SHP77 treated with DMSO at 0.1 percent for 48 hours (cell line): ENCODE measurements at places on chromosomes 4 and X.

GRCh38 chrX:43328358-43328946 is 327.6 kb upstream of the MAOA start:
- DNase-seq: no peak

- no peak for DNase-seq
Observed at GRCh38 chr4:184099535-184099966, 118.1 kb downstream of the ENPP6 start.

DNA sequence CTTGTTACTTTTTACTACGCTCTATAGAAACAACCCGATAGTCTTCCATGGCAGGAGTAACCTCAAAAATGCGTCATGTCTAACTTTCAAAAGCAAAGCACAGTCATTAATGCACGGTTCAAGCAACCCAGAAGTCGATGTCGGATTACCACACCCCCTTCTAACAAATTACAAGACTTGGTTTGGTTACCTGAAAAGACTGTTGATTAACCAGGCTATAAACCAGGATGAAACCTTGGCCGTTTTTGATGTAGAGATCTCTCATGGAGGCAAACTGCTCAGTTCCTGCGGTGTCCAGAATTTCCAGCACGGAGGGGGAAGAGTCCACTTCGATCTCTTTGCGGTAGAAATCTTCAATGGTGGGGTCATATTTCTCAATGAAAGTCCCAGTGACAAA is 2.4 kb downstream of the RAP2C start:
- no peak for DNase-seq

- no peak for DNase-seq
Observed at GRCh38 chrX:38375891-38376290, 23.5 kb downstream of the OTC start.

- no peak for DNase-seq
Observed at GRCh38 chr4:129092631-129093190, 628 bp downstream of the SCLT1 start.

DNA sequence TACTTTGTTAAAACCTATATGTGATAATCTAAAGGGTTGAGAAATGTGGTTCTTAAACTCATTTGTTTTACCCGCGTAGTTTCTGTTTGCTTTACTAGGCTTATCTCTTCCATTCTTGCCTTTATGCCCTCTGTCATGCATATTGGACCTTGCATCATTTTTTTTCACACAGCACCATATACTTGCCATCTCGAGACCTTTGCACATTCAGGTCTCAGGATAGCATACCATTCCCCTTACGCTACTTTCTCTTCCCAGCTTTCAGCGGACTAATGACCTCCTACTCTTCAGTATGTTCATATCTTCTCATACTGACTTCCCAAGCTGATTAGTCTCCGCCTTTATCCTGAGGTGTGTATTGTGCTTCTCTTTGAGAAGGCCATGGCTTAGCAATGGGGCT is 40.5 kb downstream of the USP38 start:
- no peak for DNase-seq

GRCh38 chrX:149950681-149951080 is 12.4 kb upstream of the EOLA2 start:
- DNase-seq: no peak

DNA sequence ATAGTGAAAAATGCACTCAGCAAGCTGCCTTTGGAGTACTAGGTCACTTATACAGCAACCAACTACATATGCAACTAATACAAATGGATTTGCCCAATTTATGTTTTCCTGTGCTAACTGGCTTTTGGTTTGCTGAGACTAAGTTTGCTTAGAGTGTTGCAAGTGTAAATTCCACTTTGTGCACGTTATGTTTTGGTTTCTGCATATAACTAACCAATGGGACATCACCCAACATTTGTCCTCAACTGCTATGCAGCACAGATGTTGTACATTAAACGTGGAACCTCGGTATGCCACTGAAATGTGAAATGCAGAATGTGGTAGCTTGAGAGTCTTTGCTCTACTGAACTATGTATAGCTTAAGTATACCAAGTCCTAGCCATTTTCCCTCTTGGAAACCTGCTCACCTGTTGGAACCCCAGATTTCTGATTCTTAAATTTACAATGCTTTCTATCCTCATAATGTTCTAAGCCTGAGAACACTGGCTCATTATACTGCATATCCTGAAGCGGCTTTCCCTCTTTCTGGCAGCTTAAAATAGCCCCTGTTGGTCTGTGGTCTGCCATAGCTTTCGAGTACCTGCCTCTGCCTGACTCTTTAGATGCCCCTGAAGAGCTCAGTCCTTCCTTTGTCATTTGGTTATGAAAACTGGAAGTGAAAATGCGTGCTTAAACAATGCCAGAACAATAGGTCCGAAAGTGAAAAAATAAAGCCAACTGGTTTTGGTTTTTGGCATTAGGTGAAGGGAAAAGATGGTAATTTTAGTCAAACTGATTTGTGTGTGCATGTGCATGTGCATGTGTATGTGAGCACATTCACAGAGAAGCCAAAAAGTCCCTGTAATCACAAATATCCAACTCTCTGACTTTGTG is 158.0 kb downstream of the SH2D1A start:
- no peak for DNase-seq

GRCh38 chr4:123783151-123783790 is 386.7 kb downstream of the SPRY1 start:
- DNase-seq: no peak

- no peak for DNase-seq
Observed at GRCh38 chr4:94267037-94267436, 59.4 kb downstream of the SMARCAD1 start.

GRCh38 chr4:22215084-22215483 is 266.5 kb upstream of the KCNIP4 start:
- DNase-seq: no peak

- DNase-seq: peak; percentile 37
Observed at GRCh38 chrX:23822397-23822796, 39.4 kb downstream of the SAT1 start.

DNA sequence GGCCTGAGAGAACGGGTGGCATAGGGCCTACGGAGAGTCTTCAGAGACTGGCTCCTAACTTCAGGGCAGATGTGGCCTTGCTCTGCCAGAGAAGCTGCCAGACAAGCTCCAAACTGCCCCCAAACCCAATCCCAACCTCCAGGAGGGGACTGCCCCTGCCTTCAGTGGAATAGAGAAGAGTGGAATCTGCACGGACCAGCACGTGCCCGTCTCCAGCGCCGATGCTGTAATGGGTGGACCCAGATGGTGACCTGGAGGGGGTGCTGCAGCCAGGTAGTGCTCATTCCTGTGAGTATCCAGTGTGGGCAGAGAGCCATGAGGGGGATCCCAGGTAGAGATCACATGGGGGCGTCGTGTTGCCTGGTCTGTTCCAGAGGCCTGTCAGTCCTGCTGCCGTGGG is 73.2 kb upstream of the NKX1-1 start:
- DNase-seq: no peak

DNA sequence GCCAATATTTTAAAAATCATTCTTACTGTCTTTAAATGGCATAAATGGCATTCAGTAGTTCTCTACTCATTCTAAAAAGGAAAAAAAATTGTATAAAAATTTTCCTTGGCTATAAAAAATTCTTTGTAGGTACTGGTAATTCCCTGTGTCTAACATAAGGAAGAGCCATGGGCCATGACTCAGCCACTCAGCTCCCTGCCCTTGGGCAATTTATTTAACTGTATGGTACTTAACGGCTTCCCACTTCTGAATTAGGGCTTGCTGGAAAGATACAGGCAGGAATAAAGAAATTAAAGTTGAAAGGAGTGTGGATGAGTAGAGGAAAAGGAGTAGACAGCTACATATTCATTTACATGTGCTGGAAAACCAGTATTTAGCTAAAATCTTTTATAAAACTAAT is 30.6 kb downstream of the ABHD18 start:
- no peak for DNase-seq

GRCh38 chr4:183797445-183798300 is 107.4 kb upstream of the STOX2 start:
- no peak for DNase-seq

DNA sequence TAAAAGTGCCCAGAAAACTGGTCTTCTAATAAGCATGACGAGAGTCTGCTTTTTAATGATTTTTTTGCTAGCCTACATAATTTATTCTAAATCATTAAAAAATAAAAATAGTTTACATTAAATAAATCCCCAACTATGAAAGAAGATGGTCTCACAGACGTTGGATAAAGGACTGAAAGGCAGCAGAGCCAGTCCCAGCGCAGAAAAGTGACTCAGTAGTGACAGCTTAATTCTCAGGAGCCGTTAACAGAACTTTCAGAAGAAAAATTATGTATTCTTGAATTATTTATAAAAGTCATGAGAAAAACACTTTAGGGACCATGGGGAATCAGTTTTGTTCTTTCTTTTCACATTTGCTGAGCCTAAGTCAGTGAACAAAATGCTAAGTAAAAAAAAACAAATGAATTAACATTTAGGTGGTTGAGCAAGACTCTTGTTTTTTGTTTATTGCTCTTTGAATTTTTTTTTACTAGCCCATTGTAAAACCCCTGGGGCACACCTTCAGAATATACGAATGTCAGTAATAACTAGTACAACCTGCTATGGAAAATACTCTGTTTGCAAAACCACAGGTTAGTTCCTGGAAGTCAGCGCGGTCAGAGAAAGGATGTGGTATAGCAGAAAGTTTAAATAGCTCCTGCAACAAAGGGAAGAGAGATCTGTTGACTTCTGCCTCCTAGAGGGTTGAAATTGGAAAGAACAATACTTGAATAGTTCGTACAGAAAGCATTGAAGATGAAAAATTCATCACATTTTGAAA is 50.4 kb upstream of the CCDC160 start:
- DNase-seq: no peak

- DNase-seq: no peak
Observed at GRCh38 chr4:144718958-144719512, 73.1 kb downstream of the HHIP start.

- no peak for DNase-seq
Observed at GRCh38 chrX:22577181-22577580, 304.5 kb downstream of the CBLL2 start.

GRCh38 chrX:358651-359143 is 28.0 kb downstream of the PPP2R3B start:
- DNase-seq: no peak

- no peak for DNase-seq
Observed at GRCh38 chrX:106931831-106932491, 11.8 kb downstream of the CLDN2 start.

DNA sequence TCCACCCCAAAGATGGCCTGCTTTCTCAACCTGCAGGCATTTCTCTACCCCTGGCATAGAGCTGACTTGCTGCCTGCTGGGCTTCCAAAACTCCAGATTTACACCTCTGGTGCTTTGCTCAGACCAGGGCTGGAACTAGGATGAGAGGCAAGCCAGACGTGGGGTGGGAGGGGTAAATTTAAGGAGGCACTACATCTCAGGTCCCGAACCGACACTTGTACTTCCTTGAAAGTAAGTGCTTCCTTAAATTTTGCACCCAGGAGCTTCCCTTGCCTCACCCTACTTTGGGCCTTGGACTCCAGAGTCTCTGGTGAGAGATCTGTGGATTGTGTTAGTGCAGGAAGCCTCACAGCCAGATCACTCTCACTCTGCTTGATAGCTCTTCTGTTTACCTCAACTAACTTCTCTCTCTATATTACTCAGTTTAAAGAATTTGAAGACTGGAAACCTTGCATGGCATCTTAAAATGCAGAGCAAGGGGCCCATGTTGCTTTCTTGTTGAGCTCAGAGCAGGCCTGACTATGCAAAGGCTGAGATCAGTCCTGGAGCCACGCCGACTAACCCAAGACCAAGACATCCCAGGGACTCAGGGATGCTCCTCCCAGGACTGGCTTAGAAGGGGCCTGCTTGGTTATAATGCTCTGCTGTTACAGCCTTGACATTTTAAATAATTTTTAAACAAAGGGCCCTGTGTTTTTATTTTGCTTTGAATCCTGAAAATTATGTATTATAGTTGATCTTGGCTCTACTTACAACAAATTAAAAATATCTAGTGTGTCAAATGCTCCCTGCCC is 145.0 kb upstream of the LEF1 start:
- DNase-seq: no peak

DNA sequence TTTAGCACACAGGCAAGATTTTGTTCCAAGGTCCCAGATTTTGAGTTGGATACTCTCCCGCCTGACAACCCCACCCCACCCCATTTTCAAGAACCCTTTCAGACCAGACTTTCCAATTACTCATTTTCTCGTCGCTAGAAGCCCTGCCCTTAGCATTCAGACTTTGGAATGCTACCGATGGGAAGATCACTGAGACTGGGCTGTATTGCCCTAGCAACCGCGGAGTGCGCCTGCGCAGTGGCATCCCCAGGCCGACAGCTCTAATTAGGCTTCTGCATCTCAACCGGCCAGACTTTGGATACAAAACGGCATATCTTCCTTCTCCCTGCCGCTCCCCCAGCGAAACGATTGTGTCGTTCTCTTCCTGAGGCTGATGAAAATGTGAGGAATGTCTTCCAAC is 3.4 kb downstream of the MAGEE2 start:
- DNase-seq: no peak

GRCh38 chr4:183129675-183130074 is 30.6 kb downstream of the WWC2 start:
- no peak for DNase-seq

DNA sequence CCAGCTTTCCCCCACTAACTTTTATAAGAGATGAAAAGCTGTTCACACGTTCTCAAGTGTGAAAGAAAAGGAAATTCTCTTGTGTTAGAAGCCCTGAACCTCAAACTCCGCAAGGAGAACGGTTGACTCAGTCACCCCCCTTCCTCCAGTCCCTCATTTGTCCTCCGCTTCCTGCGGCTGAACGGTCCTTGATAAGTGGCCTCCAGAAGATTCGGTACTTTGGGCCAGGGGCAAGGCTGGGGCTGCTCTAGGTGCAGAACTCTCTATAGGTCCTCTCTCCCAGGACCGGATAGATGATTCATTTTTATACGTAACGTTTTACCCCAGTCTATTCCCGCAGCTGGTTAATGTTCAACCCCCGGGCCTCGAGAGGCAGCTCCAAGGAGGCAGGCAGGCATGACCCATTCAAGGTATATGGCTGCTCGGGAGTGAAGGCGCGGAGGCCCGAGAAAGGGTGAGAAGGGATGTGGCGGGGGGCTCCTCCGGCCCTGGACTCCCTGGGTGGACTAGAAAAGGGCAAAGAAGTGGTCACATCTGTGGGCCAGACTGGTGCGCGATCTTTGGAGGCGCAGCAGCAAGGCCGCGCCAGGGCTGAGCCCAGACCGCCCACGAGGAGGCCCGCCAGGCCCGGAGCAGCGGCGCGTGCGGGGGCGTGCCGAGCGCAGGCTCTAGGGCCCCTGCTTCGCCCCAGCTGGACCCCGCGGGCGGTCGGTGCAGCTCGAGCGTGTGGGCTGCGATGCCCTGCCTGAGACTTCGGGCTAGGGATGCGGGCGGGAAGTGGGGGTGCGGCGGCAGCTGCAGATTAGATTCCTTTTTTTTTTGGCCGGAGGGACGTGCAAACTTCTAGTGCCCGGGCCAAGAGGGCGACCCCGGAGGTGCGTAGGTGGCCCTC is 11.7 kb downstream of the PITX2 start:
- DNase-seq: no peak

DNA sequence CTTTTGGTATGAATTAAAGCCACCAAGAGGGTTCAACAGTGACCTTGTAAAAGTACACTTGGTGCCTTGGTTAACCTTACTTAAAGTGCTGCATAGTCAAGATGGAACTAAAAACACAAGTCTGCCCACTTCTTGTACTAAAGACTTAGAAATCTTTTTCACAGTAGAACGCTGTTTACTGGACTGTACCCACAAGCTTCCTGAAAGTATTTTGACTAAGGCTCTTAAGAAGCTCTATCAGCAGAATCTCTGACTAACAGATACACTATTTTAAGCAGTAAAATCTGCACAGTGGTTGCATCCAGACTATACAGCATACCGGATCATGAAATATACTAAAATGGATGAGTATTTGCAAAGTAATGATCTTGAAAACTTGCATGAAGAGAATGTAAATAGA is 7.2 kb downstream of the RAB28 start:
- DNase-seq: no peak

- DNase-seq: no peak
Observed at GRCh38 chr4:182906786-182907185, 10.4 kb downstream of the DCTD start.
